ENCODE measurements at places on chromosomes 1 and 21.

DNA sequence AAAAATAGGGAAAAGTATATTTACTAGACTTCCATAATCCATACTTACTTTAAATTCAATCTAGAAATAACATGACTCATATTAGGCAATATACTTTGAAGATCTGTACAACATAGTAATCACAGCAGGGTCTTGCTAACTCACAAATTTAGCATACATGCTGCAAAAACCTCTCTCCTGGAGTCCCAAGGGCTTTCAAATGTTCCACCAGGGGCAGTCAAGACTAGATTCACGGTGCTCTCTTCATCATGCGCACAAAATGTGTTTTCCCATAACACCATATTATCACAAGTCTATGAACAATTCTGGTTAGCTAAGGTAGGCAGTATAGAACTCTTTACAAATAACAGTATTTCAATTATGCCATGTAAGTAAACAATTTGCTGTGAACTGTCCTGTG lies 45.8 kb downstream of the SSX2IP start:
- DNase-seq = no peak

- DNase-seq = no peak
Observed at GRCh38 chr1:61255358-61255703, 173.0 kb downstream of the NFIA start.

DNA sequence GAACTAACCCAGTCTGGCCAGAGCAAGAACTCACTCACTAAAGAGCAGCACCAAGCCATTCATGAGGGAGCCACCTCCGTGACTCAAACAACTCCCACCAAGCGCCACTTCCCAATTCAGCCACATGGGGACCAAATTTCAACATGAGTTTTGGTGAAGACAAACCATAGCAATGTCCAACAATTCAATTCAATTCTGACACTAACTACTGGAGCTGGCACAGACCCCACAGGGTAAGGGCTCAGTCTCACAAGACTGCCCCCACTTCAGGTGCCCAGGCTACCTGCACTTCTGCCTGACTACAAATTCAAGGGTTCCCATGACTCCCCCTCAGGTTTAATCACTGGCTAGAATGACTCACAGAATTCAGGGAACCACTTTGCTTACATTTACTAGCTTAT lies 48.8 kb upstream of the RAP1A start:
- DNase-seq = peak; percentile 43

GRCh38 chr1:220746851-220747250 lies 1.3 kb upstream of the MTARC2 start:
- no peak for DNase-seq

GRCh38 chr21:34621434-34622350 lies 6.8 kb upstream of the RCAN1 start:
- DNase-seq = no peak

GRCh38 chr1:40638097-40639036 lies 27.1 kb downstream of the RIMS3 start:
- no peak for DNase-seq

DNA sequence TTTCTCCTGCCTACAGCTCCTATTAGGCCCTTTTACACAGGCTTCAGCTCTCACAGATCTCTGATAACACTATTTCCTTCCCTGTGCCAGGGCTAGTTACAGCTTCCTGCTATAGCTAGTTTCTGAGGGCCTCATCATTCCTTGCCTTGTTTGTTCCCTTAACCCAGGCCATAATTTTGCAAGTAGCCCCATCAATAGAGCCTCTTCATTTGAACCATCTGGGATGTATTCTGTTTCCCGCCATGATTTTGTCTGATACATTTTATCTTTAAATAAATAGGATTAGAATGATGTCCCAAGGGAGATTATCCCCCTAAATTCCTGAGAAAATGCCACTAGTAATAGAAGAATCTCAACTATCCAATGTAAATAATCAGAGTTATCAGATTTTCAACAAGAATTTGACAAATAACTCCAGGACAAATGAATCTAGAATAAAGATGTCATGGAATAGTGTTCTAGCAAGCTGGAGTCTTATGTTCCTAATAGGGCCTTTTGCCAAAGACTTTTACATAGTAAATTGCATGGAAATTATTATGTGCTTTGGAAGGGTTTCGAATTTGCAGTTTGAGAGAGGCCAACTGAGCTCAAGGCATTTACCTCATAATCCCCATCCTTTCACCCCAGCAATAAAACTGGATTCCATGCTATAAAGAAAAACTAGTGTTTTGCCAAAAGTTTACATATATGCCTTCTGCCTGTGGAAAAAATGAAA lies 16.1 kb downstream of the IFT25 start:
- no peak for DNase-seq

GRCh38 chr21:46459356-46460112 lies 843 bp downstream of the DIP2A start:
- no peak for DNase-seq

GRCh38 chr1:240491156-240491555 lies 120.8 kb downstream of the GREM2 start:
- peak; percentile 61 for DNase-seq

DNA sequence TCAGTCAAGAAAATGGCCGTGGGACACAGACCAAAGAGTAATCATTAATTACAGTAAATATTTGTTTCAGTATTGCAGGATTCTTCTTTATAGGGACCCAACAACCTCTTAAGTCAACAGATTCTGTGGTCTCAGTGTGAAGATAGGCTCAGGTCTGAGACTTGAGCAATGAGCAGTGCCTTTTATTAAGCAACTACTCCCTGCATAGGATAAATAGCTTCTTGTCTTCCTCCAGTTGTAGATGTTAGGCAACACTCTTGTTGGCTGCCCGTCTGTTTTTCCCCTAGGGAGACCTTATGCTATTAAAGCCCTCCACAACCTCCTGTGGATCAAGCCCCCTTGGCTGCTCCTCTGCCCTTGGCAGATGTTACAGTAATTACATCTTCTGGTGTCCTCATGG lies 1.8 kb upstream of the OMA1 start:
- no peak for DNase-seq

DNA sequence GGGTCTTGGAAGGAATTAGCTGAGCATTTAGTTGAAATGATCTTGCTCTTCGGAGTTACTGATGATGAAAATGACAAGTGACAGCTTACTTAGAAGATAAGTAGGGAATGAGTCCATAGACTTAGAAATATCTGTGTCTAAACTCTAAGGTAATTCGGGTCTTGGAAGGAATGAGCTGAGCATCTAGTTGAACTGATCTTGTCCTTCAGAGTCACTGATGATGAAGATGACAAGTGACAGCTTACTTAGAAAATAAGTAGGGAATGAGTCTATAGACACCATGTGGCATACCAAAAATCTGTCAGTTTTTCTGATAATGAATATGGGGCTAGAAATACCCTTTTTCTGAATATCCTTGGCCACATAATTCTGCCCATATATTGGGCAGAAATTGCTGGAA lies 14.7 kb downstream of the CTTNBP2NL start:
- no peak for DNase-seq

- no peak for DNase-seq
Observed at GRCh38 chr21:31557421-31558188, 101.9 kb upstream of the SOD1 start.

- no peak for DNase-seq
Observed at GRCh38 chr1:44822981-44823451, 14.7 kb downstream of the BTBD19 start.

DNA sequence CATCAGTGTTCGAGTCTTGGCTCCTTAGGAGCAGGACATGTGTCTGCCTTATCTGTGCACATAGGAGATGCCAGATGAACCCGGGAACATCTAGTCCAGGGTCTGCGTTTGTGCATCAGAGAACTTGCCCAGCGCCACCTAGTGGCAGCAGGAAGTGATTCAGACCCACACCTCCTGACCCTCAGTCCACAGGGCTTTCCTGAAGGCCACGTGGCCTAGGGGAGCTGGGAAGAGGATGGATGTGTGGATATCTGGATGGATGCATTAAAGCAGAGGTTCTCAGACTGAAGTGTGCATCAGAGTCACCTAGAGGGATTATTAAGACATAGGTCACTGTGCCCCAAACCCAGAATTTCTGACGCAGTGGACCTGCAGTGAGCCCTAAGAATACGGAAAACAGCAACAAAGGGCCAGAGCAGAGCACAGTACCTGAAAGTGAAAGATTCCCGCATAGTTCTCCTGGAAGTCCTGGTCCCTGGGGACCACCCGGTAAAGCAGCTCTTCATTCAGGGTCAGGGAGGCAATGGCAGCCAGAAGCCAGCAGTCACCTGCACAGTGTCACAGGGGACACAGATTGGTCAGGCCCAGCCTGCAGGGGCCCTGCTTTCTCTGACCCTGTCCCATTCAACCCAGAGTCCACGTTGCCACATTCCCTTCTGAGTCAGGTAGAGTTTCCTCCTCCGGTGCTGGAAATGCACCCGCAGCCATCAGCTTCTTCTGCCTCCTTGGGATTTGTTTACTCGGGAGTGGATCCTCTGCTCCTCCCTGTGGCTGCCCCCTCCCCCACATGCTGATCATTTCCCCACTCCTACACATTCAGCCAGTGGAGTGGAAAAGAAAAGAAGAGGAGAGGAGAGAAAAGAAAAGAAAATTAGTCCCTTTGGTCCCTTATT lies 37.0 kb downstream of the CAPN8 start:
- DNase-seq = no peak

GRCh38 chr1:59100708-59101374 lies 196.1 kb upstream of the FGGY start:
- DNase-seq = no peak

DNA sequence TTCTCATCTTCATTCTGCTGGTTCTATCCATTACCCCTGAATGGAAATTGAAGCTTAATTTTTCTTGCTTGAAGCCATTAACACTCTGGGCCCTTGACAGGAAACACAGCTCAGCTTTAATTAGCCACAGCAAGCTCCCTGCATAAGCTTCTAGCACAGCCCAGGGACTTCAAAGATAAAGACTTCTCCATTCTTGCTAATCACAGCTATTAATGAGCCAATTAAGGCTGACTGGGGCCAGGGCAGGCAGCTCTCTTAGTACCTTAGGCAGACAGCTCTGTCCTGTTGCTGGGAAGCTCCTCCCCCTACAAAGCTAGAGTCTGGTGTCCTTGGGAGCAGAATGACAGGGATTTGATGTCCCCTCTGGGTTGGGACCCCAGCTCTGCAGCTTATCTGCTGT lies 27.9 kb upstream of the TRABD2B start:
- no peak for DNase-seq

GRCh38 chr1:214120191-214120590 lies 132.4 kb downstream of the PROX1 start:
- DNase-seq = no peak

- no peak for DNase-seq
Observed at GRCh38 chr1:244280201-244280600, 171.5 kb downstream of the ADSS2 start.

- DNase-seq = no peak
Observed at GRCh38 chr1:22860883-22861385, 111.7 kb downstream of the LACTBL1 start.

All from kidney glomerular epithelial cell (primary cell).